DMS53 (cell line): ENCODE measurements at places on chromosomes 16 and 17.
A peak's percentile ranks its signal among the peaks of the same experiment; 100 is the strongest.

- DNase-seq, result peak; percentile 38
Measured at GRCh38 chr16:878072-878784, 77.7 kb upstream of the GNG13 start.

DNA sequence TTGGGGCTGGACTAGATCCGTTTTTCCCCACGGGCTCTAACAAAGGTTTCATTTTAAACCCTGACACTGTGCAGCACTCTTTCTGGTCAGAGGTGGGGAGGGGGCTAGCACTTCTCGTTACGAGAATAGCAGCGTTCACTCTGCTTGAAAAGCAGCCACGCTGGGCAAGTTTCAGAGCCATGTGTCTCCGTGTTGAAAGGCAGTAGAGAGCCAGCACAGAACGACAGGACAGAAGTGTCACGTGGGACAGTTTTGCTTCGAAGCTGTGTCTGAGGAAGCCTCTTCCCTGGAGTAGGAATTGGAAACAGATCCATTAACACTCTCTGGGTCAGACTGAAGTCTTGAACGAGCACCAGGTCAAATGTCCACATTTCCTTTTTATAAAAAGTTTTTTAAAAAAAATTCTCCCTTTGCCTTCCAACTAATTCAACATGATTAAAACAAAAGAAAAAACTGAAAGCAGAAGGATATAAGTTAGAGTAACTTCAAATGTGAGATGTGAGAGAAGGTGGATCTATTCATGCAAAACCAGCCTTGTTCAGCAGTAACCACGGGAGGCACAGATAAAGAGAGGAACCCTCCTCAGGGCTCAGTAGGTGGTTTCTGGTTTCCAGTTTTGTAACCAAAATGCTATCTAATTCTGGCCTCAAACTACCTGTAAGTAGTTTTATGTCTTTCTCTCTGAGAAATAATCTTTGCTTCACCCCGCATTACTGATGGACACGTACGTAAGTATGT lies 65.0 kb downstream of the SMG6 start:
- DNase-seq, result no peak

GRCh38 chr17:17066021-17066420 lies 23.8 kb downstream of the MPRIP start:
- no peak for DNase-seq

- DNase-seq, result no peak
Measured at GRCh38 chr16:28078261-28078660, 14.7 kb upstream of the GSG1L start.

DNA sequence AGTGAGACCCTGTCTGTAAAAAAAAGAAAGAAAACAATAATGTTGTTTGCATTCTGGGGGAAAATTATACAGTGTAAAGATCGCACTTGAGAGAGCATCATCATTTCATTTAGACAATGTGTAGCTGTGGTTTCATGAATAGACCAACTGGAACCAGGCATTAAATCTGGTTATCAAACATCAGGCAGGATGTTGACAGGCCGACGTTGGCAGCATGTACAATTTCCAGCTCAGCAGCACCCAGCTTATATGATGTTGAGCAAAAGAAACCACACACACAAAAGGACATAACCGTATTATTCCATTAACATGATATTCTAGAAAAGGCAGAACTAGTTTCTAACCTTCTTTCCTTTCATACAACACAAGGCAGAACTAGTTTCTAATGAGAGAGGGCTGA lies 5.8 kb downstream of the MARVELD3 start:
- no peak for DNase-seq

DNA sequence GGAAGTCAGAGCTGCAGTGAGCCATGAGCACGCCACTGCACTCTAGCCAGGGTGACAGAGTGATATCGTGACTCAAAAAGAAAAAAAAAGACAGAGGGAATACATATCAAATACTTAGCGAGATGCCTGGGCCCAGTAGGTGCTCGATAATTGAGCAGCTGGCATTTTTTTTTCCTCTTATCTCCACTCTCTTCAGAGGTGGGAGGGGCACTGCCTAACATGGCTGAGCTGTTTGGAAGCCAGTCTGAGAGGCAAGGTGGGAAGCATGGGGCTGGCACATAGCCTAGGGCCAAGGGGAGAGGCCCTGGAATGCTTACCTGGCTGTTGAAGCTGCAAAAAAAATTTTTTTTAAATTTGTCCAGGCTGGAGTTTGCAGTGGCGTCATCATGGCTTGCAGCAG lies 38.4 kb downstream of the HIC1 start:
- no peak for DNase-seq

DNA sequence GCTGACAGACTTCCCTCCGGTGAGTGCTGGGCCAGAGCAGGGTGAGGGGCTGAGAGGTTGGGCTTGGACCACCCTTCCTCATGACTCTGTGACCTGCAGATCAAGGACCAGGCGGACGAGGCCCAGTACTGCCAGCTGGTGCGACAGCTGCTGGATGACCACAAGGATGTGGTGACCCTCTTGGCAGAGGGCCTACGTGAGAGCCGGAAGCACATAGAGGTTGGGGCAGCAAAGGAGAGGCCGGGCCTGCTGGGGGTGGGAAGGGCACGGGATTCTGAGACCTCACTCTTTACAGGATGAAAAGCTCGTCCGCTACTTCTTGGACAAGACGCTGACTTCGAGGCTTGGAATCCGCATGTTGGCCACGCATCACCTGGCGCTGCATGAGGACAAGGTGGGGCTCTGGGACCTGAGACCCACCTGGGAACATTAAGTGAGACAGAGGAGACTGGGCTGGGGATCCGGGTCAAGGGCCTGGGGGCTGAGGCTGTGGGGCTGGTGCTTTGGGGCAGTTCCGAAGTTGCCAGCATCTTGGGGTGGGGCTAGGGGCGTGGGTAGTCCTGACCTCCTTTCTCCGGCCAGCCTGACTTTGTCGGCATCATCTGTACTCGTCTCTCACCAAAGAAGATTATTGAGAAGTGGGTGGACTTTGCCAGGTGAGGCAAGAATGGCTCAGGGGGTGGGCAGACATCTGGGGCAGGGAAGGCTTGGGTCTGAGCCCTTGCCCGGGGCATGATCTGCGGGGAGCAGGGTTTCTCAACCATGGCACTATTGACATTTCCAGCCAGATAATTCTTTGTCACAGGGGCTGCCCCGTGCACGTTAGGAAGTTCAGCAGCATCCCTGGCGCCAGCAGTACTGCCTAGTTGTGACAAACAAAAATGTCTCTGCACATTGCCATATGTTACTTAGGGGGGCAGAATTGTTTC lies 2.2 kb downstream of the BCKDK start:
- no peak for DNase-seq

DNA sequence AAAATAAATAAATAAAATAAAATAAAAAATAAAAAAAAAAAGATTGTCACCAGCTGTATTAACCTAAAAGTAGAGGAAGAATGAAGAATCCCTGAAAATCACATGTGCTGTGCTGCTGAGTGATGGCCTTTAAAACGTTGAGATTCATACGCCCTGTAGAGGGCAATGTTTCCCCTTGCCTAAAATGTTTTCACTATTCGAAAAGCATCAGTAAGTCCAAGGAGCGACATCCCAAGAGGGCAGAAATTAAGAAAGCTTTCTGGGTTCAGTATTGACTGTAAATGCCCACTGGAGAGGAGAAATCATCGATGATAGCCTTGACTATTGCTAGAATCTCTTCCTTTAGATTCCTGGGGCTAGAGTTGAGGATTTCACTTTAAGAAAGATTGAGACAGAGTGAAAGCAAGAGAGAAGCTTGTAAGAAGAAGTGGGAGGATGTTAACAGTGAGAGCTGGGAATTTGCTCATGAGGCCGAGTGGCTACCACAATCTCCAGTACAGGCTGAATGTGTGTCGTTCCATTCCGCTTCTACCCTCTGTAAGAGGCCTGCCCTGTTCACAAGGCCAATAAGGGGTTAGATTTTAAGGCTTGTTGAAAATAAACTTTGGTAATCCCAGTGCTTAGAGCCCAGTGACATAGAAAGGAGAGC lies 170.8 kb upstream of the FAM20A start:
- DNase-seq, result peak; percentile 79

DNA sequence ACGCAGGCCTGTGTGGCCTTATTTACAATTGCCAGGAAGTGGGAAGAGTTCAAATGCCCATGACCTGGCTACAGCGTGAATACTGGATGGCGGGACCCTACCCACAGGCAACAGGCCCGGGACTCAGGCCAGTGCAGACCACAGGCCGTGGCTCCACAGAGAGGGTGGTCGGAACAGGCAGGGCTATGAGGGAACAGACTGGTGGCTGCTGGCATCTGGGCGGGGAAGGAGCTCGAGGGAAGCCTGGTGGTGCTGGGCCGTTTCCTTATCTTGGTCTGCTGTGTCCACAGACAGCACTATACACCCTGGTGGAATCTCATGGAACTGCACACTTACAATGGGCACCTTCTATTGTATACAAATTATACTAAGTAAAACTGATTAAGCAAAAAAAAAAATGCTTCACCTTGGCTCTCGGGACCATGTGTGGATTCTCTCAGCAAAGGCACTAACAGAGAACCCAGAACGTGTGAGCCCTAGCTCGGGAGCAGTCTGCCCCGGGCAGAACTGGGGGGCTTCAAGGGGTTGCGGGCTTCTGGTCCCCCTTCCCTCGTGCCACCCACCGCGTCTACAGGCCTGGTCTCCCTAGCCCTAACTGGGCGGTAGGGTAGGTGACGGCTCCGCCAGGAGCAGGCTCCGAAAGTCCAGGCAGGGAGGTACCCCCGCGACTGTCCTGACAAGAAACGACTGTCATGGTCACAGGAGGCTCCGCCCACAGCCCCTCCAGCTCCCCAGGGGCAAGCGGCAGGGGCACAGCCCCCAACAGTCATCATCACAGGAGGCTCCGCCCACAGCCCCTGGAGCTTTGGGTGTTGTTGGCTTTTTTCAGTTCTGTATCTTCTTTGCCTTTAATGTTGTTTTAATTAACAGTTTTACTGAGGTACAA lies 21.8 kb downstream of the CEP131 start:
- peak; percentile 85 for DNase-seq

DNA sequence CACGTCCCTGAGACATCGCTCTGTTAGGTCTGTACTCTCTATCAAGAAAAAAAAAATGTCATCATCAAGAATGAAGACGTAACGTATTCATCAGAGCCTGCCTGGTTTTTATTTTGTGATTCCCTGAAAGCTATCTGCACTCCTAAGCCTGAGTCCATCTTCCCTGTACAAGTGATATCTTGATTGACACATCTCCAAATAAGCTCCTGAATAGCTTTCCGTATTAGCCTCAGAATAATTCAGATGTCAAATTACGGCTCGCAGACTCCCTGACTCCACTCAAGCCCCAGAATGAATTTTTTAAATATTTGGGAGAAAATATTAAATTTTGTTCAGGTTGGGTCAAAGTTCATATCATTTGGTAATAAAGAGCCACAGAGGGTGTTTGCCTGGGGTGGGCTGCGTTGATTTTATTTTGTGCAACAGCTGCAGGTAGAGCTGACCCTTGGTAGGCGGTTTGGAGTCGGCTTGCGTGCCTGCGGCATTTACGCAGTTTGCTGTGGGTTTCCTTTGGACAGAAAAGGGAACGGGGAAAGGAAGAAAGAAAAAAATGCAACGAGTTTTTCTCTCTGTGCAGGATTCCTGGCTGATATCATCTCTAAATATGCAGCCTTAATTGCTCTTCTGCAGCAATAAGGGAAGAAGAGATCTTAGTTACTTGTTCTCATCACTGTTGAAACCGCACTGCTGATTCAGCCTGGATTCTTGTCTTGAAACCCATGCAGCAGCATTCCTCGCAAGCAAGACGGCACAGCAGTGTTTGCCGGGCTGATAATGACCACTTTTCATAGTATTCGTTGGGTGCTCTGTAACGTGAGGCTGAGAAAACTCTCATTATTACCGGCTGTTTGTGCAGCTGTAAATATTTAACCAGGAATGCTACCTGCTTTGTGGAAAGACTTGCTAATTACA lies 114.7 kb downstream of the IRX3 start:
- DNase-seq, result peak; percentile 79

DNA sequence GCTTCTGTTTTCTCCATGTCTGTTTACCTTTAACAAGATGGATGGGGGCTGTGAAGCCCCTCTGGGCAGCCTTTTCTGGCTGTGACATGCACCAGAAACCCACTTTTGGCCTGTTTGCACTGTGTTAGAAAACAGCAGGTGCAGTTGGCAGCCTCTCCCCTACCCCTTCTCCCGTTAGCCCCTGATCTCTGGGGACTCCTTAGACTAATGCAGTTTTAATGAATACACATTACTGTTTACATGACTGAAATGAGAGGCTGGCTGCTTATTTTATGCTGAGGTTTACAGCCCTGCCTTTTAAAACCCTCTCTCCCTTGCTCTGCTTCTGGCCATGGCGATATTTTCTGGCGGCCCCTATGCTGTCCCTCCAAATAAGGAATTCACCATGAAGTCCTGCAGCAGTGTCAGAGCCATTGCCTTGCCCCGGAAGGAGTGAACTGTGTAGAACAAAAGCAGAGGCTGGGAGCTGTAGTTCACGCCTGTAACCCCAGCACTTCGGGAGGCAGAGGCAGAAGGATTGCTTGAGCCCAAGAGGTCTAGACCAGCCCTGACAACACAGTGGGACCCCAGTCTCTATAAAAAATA lies 79.3 kb downstream of the PRKCB start:
- no peak for DNase-seq

DNA sequence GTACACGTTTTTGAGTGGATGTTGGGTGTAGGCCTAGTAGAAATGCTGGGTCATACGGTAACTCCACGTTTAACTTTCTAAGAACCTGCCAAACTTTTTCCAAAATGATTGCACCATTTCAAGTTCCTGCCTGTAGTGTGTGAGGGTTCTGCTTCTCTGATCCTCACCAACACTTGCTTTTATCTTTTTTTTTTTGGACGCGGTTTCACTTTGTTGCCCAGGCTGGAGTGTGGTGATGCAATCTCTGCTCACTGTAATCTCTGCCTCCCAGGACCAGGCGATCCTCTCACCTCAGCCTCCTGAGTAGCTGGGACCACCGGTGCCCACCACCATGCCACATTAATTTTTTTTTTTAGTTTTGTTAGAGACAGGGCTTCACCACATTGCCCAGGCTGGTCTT lies 23.5 kb downstream of the ZNF750 start:
- no peak for DNase-seq

- DNase-seq, result no peak
Measured at GRCh38 chr17:43754947-43755346, 3.6 kb downstream of the SOST start.

- no peak for DNase-seq
Measured at GRCh38 chr17:43210576-43210975, 1.1 kb upstream of the TMEM106A start.

- no peak for DNase-seq
Measured at GRCh38 chr16:4915226-4915761, 21.7 kb downstream of the PPL start.

DNA sequence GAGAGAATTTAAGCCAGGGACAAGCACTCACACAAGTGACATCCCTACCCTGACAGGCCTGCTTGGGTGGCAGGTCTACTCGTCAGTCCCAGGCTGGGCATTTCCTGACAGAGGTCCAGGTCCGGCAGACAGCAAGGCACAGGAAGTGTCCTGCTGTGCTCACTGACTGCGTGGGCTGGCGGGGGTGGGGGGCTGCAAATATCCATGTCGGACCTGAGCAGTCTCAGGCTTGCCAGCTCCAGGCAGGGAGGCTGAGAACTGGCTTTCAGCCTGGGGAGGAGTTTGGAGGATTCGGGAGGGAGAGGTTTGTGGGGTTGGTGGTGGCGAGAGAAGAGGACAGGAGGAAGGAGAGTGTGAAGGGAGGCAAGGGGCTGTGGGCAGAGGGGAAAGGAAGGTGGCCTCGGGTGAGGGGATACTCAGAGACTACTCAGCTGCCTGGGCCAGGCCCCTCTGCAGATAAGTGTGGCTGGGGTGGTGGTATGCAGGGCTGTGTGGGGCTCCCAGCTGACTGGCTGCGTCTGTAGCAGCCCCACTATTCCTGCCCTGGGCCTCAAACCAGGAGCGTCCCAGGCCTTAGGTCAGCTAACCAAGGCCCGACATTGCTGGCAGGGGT lies 7.8 kb downstream of the HIC1 start:
- no peak for DNase-seq

GRCh38 chr16:56930486-56931270 lies 1.3 kb upstream of the HERPUD1 start:
- peak; percentile 65 for DNase-seq
